ENCODE measurements at places on chromosomes 13 and 19.

- DNase-seq = no peak
Observed at GRCh38 chr13:41582027-41582463, 124.7 kb downstream of the RGCC start.

DNA sequence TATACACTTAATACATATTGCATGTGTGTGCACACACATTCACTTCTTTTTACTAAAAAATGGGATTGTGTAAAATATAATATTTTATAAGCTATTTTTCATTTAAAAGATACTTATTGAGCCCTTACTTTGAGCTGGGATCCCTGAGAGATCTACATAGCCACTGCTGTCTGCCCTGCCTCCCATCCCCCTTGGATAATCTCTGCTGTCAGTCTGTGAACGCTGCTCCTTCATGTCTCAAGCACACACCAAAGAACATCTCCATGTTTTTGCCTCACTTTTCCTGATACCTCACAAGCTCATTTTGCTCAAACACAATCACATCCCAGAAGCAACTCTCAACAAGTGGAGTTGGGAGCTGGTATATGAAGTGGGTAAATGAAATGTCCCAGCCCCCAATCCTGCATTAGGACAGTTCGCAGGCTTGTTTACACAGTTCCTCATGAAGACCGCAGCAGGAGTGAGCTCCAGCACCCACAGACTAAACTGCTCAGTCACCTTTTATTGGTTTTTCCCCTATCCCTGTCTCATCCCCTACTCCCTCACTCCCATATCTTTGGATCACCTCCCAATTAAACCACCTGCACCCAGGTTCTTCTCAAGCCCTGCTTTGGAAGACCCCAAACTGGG is 108.3 kb upstream of the FRY start:
- no peak for DNase-seq

DNA sequence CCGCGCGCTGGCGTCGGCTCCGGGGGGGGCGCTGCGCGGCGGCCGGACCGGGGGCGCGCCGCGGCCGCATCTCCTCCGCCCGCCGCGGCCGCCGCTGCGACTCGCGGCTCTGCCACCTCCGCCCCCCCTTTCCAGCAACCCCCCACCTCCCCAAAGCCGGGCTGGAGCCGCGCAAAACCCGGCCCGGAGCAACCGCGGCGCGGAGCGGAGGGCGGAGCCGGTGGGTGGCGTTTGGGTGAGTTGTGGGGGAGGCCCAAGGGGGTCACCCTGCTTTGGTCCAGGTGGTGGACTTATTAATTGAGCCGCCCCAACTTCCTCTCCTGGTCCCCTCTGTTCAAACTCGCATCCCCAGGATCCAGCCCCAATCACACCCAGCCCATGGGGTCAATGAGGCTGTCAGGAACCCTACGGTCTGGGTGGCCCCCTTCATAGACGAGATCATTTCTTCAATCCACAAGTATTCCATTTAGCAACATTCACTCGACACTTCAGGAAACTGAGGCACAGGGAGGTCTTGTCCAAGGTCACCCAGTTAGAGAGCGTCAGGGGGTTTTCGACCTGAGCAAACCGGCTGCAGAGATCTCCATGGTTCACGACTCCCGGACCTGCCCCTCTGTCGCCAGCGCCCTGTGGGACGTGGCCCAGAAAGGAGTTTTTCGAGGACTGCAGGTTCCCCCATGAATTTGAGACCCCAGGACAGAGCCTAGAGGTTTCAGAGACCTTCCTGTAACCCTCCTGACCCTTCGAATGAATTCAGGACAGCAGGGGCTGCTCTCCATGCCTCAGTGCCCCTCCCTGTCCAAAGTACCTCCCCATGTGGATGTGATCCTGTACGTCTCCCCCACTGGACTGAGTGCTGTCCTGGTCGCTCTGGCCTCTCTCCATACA is 22.4 kb upstream of the SEMA6B start:
- DNase-seq = no peak

DNA sequence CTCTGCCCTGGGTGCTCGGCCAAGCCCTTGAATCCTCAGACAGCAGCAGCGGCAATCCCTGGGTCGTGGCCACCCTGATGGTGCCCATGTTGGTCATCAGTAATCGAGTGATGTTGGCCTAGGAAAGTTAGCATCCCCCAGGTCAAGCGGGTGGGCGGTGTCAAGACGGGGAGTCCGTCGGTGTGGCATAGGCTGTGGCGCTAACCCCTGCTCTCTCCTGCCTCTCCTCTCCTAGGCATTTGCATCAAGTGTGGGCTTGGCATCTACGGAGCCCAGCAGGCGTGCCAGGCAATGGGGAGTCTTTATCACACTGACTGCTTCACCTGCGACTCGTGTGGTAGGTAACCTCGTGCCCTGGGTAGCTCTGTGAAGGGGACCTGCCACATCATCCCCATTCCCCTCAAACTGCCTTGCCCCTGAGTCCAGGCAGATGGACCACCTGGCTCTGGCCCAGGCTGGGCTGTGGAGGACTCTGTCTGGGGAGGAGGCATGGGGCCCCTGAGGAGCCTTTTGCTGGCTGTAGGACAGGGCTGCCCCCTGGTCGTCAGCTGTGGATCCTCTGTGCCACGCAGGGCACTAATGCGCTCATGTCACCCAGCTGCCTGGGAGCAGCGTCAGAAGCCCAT is 8.7 kb downstream of the WTIP start:
- no peak for DNase-seq

Measured in AG09309 (cell line).